ENCODE measurements at places on chromosomes 2 and 18. TPM values are rescaled to one million over a fixed set of nuclear protein-coding genes. Genes with fewer than 3 reads are reported as not detected.

SPIRE1 gene
- 2.5 TPM for total RNA-seq

SATB2 gene
- 1.7 TPM for total RNA-seq

ITSN2 gene
- total RNA-seq, result 96.0 TPM

SKOR2 gene
- not detected for total RNA-seq

ALKAL2 gene
- total RNA-seq, result not detected

FTCDNL1 gene
- total RNA-seq, result 0.94 TPM

UGT1A6 gene
- total RNA-seq, result not detected

MORN2 gene
- 13.5 TPM for total RNA-seq

TNFRSF11A gene
- total RNA-seq, result 1.2 TPM

GRCh38 chr2:77207331-77207730 is 314.8 kb downstream of the LRRTM4 start:
- no peak for DNase-seq
- no peaks in the 10 kb centered on the region for H3K27me3 ChIP-seq
- no peak overlapping the region for H3K27ac ChIP-seq
- H3K36me3 ChIP-seq, result no peaks in the 10 kb centered on the region
- no peaks in the 10 kb centered on the region for H3K4me1 ChIP-seq

DNA sequence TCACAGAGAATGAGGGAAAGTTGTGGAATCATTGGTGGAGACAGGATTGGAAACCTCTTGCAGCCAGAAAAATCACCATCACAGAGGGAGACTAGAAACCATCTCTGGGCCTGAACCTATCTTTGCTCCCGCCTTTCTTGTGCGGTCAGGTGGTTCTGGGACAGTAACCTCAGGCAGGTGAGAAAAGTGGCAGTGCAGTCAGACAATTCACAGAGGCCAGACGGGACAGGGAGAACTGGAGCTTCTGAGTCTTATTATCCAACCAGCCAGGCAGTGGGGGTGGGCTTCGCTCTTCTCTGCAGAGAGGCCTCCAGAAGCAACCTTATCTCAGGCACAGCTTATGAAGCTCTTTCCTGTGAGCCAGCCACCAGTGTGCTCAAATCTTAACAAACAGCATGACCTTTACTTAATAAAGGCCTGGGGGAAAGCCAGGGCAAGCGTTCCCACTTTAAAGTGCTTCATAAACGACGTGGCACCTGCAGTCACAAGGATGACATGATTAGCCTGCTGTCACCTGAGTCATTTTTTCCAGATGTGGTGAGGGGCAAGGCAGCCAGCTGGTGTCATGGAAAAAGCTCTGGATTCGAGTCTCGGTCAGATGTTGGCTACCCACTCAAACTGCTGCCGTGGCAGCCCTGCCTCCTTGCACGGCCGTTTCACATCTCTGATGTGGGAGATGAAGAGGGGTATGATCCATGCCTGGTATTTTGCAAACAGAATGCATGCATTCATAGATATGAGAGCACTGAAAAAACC is 109.7 kb downstream of the B3GNT2 start:
- H3K36me3 ChIP-seq, result no peaks in the 10 kb centered on the region
- H3K27ac ChIP-seq, result no peak overlapping the region
- no peak overlapping the region for H3K4me3 ChIP-seq
- no peak for DNase-seq
- H3K27me3 ChIP-seq, result no peaks in the 10 kb centered on the region

- no peak for DNase-seq
- H3K4me3 ChIP-seq, result no peak overlapping the region
- no peaks in the 10 kb centered on the region for H3K27me3 ChIP-seq
- H3K36me3 ChIP-seq, result no peaks in the 10 kb centered on the region
Measured at GRCh38 chr2:67702284-67702683, 305.2 kb downstream of the ETAA1 start.

GRCh38 chr2:235493402-235493774 is 455 bp upstream of the AGAP1 start:
- H3K4me3 ChIP-seq, result no peak overlapping the region
- no peak for DNase-seq
- no peak overlapping the region for H3K27ac ChIP-seq
- no peaks in the 10 kb centered on the region for H3K36me3 ChIP-seq
- no peaks in the 10 kb centered on the region for H3K27me3 ChIP-seq
- H3K4me1 ChIP-seq, result no peaks in the 10 kb centered on the region

GRCh38 chr18:52546686-52547346 is 206.8 kb downstream of the DCC start:
- no peaks in the 10 kb centered on the region for H3K27me3 ChIP-seq
- no peak overlapping the region for H3K27ac ChIP-seq
- DNase-seq, result no peak
- H3K36me3 ChIP-seq, result no peaks in the 10 kb centered on the region
- H3K4me1 ChIP-seq, result no peaks in the 10 kb centered on the region
- H3K4me3 ChIP-seq, result no peak overlapping the region

DNA sequence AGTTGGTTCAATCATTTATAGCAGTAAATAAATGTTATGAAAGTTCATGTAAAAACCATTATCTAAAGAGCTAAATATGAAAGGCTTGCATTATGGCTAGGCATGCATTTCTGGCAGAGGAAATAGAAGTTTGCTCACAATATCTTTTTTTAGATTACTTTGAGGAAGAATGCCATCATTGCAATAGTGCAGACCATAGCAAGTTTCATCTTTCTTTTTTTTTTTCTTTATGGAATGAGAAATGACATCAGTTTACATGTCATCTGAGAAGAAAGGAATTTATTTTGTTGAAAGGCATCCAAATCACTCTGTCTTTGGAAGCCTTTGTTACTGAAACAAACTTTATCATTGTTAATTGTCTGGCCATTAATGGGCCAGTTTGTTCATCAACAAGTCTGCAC is 74.5 kb upstream of the NCKAP5 start:
- H3K27ac ChIP-seq, result no peak overlapping the region
- H3K36me3 ChIP-seq, result no peaks in the 10 kb centered on the region
- no peak overlapping the region for H3K4me3 ChIP-seq
- H3K27me3 ChIP-seq, result no peaks in the 10 kb centered on the region

- H3K4me3 ChIP-seq, result no peak overlapping the region
- H3K4me1 ChIP-seq, result no peaks in the 10 kb centered on the region
- no peaks in the 10 kb centered on the region for H3K27me3 ChIP-seq
- H3K36me3 ChIP-seq, result no peaks in the 10 kb centered on the region
- H3K27ac ChIP-seq, result no peak overlapping the region
- DNase-seq, result no peak
Measured at GRCh38 chr2:212021947-212022346, 516.7 kb downstream of the ERBB4 start.

- H3K36me3 ChIP-seq, result no peaks in the 10 kb centered on the region
- DNase-seq, result no peak
- no peaks in the 10 kb centered on the region for H3K27me3 ChIP-seq
- H3K27ac ChIP-seq, result no peak overlapping the region
Measured at GRCh38 chr2:195434346-195434745, 222.7 kb upstream of the SLC39A10 start.

- no peak overlapping the region for H3K4me3 ChIP-seq
- H3K4me1 ChIP-seq, result no peaks in the 10 kb centered on the region
- no peak for DNase-seq
- H3K36me3 ChIP-seq, result no peaks in the 10 kb centered on the region
Measured at GRCh38 chr2:85911814-85912692, 23.3 kb upstream of the ST3GAL5 start.

DNA sequence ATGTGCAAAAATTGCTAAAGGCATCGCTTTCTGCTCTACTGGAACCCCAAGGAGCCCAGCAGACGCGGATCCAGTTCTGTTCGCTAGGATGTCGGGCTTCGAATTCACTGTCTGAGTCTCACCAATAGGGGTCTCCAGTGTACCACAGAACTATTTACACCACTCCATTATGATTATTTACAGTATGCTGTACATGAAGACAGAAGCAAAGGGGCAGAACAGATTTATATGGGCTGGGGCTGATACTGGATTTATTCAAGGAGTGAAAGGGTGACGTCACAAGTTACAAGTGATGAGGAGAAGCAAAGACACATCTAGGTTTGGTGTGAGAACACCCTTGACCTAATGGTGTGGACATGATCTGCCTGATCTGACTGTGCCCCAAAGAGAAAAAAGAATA is 185.3 kb upstream of the ATP5MC3 start:
- no peak overlapping the region for H3K27ac ChIP-seq
- H3K27me3 ChIP-seq, result no peaks in the 10 kb centered on the region
- no peaks in the 10 kb centered on the region for H3K4me1 ChIP-seq
- H3K4me3 ChIP-seq, result no peak overlapping the region
- DNase-seq, result peak; percentile 80

DNA sequence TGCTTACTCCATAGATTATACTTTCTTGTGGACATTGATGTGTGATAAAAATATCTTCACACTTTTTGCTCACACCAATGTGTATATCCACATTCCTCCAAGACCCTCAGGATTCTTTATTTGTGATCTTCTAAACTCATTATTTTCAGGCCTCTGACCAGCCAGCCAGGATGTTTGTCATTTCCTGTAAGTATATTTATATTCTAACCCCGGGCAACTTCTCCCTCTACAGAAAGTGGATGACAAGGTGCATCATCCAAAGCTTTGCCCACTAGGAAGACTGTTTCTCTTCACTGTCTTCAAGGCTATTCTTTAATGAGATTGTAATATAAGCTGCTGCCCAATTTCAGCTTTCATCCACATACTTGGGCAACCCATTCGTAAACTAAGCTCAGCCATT is 3.6 kb upstream of the CWC22 start:
- no peak overlapping the region for H3K27ac ChIP-seq
- no peak overlapping the region for H3K4me3 ChIP-seq
- no peaks in the 10 kb centered on the region for H3K36me3 ChIP-seq

DNA sequence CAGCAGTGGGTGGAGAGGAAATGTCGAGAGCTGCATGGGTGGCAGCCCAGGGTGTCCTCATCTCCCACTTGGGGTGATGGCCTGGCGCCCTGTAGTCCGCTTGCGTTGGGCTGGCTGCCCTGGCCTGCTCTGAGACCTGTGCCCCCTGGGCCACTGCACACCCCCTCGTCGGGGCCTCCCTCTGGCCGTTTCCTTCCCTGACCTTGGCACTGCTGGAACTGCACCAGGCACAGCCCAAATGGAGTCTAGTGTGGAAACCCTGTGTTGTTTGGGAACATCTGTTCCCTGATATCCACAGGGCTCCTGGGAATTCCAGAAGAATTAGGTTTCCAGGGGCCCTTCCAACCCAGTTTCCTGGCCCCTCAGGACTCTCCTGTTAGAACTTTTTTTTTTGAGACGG is 13.9 kb downstream of the EFHD1 start:
- H3K36me3 ChIP-seq, result no peaks in the 10 kb centered on the region
- H3K4me1 ChIP-seq, result no peaks in the 10 kb centered on the region
- DNase-seq, result no peak
- H3K27ac ChIP-seq, result no peak overlapping the region
- no peak overlapping the region for H3K4me3 ChIP-seq
- no peaks in the 10 kb centered on the region for H3K27me3 ChIP-seq

DNA sequence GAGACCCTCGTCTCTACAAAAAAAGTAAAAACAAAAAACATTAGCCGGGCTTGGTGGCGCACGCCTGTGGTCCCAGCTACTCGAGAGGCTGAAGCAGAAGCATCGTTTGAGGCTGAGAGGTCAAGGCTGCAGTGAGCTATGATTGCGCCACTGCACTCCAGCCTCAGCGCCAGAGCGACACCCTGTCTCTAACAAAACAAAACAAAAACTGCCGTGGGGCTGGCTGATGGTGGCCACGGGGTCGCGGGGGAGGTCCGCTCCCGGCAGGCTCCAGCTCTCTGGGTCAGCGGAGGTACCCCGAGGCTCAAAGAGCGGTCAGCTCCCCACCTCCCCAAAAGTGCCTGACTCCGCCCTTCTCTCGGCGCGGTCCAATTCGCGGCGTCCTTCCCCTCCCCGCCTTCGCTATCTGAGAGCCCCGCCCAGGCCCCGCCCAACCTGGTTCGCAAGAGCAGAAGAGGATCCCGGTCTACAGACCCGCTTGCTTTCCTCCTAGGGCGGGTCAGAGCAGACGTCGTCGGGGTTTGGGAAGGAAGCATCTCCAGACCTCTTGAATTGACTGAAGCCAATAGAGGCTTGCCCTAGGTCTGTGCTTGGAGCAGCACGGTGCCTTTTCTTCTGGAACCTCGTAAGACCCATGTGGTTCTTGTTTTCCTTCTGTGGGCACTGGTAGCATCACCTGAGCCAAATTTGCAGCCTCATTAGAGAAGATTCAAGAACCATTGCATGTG is 7.8 kb downstream of the RAX start:
- no peaks in the 10 kb centered on the region for H3K4me1 ChIP-seq
- H3K27ac ChIP-seq, result no peak overlapping the region
- DNase-seq, result peak; percentile 61
- no peaks in the 10 kb centered on the region for H3K27me3 ChIP-seq

- H3K27me3 ChIP-seq, result no peaks in the 10 kb centered on the region
- H3K36me3 ChIP-seq, result no peaks in the 10 kb centered on the region
- DNase-seq, result no peak
- no peak overlapping the region for H3K4me3 ChIP-seq
- no peaks in the 10 kb centered on the region for H3K4me1 ChIP-seq
Measured at GRCh38 chr2:42404676-42405075, 43.7 kb upstream of the COX7A2L start.

DNA sequence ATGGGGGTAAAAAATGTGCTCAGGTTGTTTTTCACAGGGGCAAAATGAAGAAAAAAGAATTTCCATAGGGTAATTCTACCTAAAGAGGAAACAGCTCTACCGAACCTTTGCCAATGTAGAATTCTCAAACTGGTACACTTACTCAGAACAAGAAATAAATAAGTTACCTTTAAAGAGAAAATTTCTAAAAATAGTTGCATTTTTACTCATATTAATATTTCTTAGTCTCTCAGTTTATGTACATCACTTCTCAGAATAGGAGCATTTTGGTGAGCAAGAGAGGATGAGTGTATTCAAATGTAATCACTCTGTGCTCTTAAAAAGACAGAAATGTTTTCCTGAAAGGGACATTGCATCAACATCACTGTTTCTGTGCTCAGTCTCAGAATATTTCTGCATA is 574.7 kb upstream of the SLC8A1 start:
- H3K4me1 ChIP-seq, result no peaks in the 10 kb centered on the region
- H3K27me3 ChIP-seq, result no peaks in the 10 kb centered on the region

GRCh38 chr2:119700866-119701265 is 21.9 kb downstream of the TMEM177 start:
- no peaks in the 10 kb centered on the region for H3K27me3 ChIP-seq
- H3K27ac ChIP-seq, result no peak overlapping the region
- no peak overlapping the region for H3K4me3 ChIP-seq
- H3K36me3 ChIP-seq, result no peaks in the 10 kb centered on the region

DNA sequence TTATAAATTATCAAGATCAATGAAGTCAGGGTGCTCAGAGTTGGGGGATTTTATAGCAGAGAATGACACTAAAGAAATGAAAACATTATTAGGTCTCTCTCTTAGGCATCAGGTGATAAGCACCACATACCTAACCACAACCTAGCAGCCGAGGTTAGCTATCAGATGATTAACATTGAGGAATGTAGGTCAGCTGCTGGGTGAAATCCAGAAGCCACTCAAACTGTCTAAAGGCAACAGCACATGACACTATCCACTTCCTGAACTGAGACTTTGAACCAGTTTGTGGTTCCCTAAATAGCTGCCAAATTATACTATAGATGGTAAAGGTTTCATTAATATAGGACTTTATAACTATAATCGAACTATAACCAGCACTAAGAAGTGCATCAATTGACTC is 4.7 kb downstream of the EPG5 start:
- DNase-seq, result no peak
- peaks cover 5% of the 10 kb centered on the region for H3K36me3 ChIP-seq
- no peak overlapping the region for H3K4me3 ChIP-seq
- H3K27ac ChIP-seq, result no peak overlapping the region
- H3K4me1 ChIP-seq, result peaks cover 6% of the 10 kb centered on the region

- H3K4me3 ChIP-seq, result no peak overlapping the region
- H3K4me1 ChIP-seq, result no peaks in the 10 kb centered on the region
- no peak for DNase-seq
- no peak overlapping the region for H3K27ac ChIP-seq
Measured at GRCh38 chr2:30038419-30038818, 108.4 kb upstream of the YPEL5 start.

- no peaks in the 10 kb centered on the region for H3K27me3 ChIP-seq
- no peaks in the 10 kb centered on the region for H3K36me3 ChIP-seq
- DNase-seq, result no peak
- H3K4me1 ChIP-seq, result no peaks in the 10 kb centered on the region
Measured at GRCh38 chr2:220703279-220703678, 868.8 kb downstream of the EPHA4 start.

Measured in Karpas-422 (cell line).